NCI-H1436 treated with DMSO at 0.1 percent for 48 hours (cell line): ENCODE measurements at places on chromosomes 2 and 18.

GRCh38 chr2:70328921-70329561, 27.2 kb upstream of the FAM136A start:
- DNase-seq, result no peak

- no peak for DNase-seq
These were observed 4.2 kb upstream of the SAP130 start for GRCh38 chr2:128032092-128032491.

DNA sequence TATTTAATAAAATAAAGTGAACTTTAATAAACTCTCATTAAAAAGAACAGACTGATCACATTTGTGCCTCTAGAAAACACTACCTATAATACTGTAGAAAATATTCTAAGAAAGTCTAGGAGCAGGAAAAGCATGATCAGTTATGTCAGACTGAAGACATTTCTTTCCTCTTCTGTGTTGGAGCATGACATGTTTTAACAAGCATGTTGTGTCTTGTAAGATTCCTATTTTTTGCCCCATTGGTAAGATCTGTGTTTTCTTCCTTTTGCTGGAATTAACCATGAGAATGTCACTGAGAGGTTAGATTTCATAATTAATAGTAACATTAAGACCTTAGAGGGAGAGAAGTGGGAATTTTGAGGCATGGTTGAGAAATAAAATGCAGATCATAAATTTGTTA, 27.7 kb downstream of the LAMA3 start:
- no peak for DNase-seq

DNA sequence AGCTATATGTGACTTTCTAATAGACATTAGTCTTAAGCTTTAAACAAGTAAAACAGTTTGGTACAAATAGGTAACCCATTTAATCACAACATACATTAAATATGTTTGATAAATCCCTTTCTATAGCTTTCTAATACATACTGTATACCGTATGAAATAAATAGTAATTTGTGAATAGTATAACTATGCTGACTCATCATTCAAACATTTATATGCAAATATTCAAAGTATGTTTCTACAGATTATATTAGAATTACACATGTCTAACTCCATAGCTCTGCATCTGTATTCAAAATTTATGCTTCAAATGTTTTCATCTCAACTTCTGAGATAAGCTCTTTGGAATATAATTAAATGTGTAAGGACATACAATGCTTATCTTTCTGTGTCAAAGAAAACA, 142.7 kb upstream of the ZNF804A start:
- no peak for DNase-seq

DNA sequence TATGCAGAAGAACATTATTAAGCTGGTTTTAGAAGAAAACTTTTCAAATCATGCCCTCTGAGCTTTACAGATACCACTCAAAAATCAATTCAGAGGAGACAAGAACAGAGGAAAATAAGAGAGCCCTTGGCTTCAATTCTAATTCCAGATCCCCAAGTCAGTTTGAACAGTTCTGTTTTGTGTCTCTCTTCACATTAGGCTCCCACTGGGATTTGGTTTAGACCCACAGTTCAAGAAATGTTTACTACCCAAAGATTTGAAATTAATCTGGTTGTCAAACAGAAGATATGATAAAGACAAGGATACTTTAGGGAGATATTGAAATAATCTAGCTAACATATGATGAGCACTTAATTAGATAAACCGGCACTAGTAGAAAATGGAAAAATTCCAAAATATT, 329.5 kb downstream of the RAD51AP2 start:
- DNase-seq, result no peak
